ENCODE measurements at places on chromosomes 6 and 20. TPM values are rescaled to one million over a fixed set of nuclear protein-coding genes. Genes with fewer than 3 reads are reported as not detected.

DNA sequence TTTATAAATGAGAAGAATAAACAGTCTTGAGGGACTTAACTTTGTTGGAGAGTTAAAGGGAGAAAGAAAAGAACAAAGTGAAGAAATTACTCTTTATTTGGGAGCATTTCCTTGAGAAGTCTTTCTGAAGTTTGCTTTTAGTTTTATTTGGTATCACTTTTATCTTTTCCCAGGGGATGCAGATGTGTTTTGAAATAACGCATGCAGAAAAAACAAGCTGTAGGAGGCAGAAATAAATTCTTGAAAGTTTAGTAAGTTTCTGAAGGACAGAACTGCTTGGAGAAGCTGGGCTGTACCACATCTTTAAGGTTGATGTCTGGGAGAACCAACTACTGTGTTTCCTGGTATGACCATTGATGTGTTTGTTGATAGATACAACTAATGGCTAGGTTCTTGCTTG is 75.0 kb downstream of the PLCB4 start:
- no peak for DNase-seq

DNA sequence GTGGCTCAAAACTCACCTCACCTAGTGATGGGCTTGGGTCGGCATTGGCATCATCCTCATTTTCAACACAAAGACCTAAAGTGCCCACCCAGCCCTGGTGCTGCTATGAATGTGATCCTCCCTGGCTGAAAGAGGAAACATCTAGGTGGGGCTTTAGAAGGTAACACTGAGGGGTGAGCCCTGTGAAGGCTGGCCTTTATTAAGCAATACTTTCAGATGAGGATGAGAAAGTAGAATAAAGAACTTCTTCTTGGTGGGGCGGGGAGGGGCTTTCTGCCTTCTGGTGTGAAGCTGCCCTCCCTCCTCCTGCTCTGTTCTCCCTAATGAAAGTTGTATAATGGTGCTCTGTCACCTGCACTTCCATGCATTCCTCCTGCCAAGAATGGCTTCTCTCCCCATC is 133.0 kb upstream of the TRAF3IP2 start:
- DNase-seq = no peak

HLA-DQA2 gene
- 5.7 TPM for total RNA-seq

- no peak for DNase-seq
These were observed 57.0 kb upstream of the GNRH2 start for GRCh38 chr20:2986466-2986865.

SULF2 gene
- 59.5 TPM for total RNA-seq

DNA sequence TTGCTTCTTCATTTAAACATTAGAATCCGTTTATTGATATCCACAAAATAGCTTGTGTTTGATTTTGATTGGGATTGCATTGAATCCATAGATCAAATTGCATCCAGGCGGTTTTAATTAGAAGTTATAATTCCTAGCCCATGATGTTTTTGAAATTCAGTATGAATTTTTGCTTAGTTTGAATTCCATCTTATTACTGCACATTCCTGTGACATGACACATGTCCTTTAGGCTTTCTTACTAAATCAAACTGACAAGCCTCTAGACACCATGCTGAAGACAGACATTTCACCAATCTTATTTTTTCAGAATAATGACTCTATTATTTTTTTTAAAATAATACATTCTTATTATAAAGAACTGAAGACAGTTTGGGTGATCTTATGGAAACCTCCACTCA is 21.4 kb upstream of the PI16 start:
- no peak for DNase-seq

- DNase-seq = no peak
These were observed 154.3 kb downstream of the ADGRG6 start for GRCh38 chr6:142455957-142456589.

PACRG gene
- 9.7 TPM for total RNA-seq

DNA sequence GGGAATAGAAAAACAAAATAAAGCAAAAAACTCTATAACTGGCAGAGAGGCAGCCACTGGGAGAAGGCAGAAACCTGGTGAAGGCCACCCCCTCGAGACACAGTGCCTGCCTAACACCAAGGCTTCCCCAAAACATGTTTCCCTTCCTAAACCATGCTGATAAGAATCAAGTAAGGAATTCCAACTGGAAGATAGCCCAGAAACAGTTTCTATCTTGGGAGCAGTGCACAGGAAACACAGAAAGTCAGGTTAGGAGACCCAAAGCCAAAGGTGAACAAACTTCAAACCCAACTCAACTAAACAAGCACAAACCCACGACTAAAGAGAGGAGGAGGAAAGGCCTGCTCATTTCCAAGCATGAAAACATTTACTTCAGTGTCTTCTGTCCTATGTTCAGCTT is 433.7 kb upstream of the RGS17 start:
- no peak for DNase-seq

All from ureter (tissue), 1 donor.